Renal cortical epithelial cell (primary cell): ENCODE measurements at places on chromosomes 2 and 18. TPM values are rescaled to one million over a fixed set of nuclear protein-coding genes. Genes with fewer than 3 reads are reported as not detected.

The CFAP65 gene
- total RNA-seq = 0.65 TPM in 1 of 2 replicates, not detected in the other

DNA sequence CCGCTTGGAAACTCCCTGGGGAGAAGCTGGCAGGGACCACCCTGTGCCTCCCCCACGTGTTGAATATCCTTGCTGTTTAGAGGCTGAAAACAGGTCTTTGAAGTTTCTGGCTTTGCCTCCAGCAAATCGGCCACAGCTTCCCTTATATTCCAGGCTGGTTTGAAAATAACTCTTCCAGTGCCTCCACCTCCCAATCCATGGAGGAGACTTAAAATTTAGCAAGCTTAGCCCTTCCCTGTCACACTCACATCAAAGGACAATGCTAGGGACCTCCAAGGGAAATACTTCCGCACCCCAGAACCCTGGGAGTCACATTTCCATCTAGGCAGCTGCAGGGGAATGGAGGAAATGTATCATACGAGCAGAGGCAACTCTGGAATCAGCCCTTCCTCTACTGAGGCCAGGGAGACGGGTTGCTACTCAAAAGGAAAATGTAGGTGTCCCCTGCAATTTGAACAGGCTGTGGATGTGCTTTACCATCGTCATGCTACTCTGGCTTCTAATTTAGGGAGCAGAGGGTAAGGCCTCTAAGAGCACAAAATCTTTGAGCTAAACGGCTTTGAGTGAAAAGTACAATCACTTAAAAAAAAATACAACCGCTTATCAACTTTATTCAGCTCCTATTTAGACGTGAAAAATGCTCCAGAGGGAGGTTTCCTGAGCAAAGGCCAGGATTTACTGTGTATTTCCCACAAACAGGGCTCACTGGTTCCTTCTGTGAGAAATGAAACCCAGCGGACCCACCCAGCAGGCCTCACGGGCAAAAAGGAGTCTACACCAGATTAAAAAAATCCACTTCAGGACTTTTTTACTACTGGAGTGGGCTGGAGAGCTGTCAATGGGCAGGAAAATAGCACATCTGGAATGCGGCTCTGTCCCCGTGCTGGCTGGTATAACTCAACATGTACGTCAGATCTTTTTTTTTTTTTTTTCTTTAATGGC lies 49.4 kb upstream of the PKDCC start:
- no peak for DNase-seq

- peak; percentile 83 for DNase-seq
These were observed 14.8 kb downstream of the SP110 start for GRCh38 chr2:230205034-230205433.

The IL37 gene
- total RNA-seq = not detected in 2 replicates

- DNase-seq = no peak
These were observed 4.9 kb downstream of the DARS1 start for GRCh38 chr2:135980434-135981079.

GRCh38 chr2:140679752-140680151 lies 1451.1 kb downstream of the LRP1B start:
- no peak for DNase-seq

- DNase-seq = peak; percentile 68
These were observed 22.6 kb downstream of the THSD7B start for GRCh38 chr2:136787970-136788369.

The SLC5A7 gene
- total RNA-seq = not detected in 2 replicates

DNA sequence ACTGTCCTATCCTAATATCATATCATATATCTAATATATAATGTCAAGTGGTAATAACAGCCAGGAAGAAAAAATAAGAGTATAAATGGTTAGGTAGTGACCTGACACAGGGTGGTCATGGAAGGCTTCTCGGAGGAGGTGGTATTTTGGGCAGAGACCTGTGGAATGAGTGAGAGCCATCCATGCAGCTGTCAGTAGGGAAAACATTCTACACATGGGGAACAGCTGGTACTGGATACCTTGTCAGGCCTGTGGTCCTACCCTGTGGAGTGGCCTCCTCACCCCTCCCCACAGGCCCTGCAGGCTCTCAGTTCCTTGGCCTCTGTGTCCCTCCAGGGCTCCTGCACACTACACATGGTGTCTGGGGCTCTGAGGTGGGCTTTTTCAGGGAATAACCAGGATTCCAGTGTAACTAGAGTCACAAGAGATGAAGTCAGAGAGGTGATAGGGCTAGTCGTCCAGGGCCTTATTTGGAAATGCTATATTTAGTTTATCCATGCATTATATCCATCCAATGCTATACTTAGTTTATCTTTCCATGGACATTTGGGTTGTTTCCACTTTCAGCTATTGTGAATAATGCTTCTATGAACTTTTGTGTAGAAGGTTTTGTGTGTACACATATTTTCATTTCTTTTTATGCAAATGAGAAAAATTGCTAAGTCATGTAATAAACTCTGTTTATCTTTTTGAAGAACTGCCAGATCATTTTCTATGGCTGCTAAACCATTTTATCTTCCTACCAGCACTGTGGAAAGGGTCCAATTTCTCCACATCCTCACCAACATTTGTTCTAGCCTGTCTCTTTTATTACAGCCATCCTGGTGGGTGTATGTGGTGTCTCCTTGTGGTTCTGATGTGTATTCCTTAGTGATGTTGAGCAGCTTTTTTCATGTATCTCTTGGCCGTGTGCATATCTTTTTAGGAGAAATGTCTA lies 75.6 kb downstream of the TPGS2 start:
- DNase-seq = no peak

The SP9 gene
- not detected in 2 replicates for total RNA-seq

The C18orf54 gene
- total RNA-seq = 4.3 and 10.6 TPM in 2 replicates

GRCh38 chr2:136386046-136386445 lies 268.1 kb upstream of the CXCR4 start:
- DNase-seq = no peak

GRCh38 chr2:195562570-195563566 lies 94.2 kb upstream of the SLC39A10 start:
- no peak for DNase-seq

DNA sequence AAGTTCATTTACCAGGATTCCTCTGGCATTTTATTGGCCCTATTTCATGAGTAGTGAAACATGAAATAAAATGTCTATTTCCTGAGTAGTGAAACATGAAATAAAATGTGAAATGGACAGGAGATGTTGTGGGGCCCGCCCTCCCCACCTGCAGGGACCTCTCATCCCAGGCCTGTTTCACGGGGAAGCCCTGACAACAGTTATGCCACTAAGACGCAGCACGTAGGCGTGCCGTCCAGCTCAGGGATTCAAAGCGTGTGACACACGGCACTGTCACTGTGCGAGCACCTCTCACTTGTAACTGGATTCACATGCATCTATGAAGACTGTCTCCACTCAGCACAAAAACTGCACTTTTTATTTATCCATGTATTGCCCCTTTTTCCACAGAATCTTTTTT lies 83.4 kb upstream of the SNTG2 start:
- DNase-seq = no peak

DNA sequence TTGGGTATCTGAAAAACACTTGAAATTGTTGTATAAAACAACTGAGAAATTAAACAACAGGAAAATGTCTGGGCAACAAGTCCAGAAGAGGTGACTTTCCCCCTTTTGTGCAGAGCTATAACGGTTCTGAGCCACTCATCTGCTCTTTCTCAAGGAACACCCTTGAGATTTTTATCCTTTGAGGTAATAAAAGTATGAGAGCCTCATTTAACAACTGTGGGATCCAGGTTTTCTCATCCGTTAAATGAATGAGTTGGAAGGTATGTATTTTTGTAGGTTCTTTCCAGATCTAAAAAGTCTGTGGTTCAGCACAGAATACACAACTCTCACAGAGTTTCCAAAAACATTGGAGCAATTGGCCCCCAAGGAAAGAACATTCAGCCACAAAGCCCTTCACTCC lies 93.0 kb downstream of the ANKRD44 start:
- DNase-seq = no peak

- DNase-seq = no peak
These were observed 256.0 kb upstream of the SETBP1 start for GRCh38 chr18:44424645-44425035.

DNA sequence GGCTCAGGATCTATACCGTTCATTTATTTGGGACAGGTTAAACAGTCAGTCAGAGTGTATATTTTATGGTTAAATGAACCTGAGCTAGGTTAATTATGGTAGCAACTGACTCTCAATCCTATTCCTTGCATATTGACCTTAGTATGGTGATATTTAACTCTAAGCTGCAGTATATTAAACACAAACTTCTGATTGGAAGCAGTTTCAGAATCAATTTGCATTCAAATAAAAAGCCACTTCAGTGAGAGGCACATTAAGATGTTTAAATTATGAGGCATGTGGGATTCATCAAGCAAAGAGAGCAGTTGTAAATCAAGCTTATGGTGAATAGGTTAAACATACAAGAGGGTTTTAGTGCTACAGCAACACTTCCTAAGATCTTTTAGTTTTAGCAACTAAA lies 40.4 kb downstream of the FRZB start:
- no peak for DNase-seq

DNA sequence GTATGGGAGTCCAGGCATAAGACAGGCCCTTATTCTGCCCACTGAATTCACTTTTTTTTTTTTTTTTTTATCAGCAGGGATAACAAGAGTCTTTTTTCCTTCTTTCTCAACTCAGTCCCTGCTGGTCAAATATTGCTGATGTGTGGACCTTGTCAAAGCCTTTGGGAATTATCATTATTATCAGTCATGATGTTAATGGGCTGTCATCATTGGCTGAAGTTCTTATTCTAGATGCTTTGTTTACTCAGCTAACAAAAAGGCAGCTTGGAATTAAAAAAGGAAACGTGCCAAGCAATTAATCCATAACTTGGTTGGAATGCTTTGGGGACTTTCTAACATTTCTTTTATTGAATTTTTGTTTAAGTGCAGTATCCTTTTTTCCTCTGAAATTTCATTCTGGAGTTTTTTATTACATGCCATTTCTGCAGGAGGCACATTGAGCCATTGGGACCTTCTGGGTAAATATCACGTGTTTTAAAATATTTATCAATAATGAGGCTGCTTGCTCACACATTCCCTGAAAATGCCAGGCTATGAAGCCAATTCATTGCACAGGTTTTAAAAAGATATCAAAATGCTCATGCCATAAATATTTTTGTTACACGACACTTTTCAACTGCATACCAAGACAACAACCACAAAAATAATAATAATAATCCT lies 246.3 kb downstream of the TXNL1 start:
- DNase-seq = no peak

DNA sequence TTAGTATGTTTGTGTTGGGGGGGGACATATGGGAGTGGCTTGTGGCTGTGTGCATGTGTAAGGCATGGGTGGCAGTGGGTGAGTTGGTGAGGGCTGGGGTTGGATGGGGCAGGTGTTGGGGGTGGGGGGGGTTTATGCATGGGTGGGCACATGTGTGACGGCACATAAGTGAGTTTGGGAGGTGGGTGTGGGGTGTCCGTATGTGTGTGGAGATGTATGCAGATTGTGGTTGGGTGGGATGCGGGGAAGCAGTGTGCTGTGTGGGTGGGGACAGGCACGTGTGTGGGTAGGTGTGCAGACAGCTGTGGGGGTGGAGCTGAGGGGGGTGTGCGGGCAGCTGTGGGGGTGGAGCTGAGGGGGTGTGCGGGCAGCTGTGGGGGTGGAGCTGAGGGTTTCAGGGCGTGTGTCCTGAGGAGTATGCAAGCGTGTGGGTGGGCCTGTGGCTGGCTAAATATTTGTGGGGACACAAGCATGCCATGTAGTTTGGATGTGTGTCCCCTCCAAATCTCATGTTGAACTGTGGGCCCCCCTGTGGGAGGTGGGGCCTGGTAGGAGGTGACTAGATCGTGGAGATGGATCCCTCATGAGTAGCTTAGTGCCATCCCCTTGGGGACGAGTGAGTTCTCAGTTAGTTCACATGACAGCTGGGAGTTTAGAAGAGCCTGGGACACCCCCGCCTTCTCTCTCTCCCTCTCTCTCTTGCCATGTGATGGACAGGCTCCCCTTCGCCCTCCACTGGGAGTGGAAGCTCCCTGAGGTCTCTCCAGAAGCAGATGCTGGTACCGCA lies 59.4 kb downstream of the ANKMY1 start:
- DNase-seq = no peak

GRCh38 chr2:117935456-117935855 lies 78.4 kb downstream of the CCDC93 start:
- no peak for DNase-seq

The SERPINB10 gene
- not detected in 2 replicates for total RNA-seq

DNA sequence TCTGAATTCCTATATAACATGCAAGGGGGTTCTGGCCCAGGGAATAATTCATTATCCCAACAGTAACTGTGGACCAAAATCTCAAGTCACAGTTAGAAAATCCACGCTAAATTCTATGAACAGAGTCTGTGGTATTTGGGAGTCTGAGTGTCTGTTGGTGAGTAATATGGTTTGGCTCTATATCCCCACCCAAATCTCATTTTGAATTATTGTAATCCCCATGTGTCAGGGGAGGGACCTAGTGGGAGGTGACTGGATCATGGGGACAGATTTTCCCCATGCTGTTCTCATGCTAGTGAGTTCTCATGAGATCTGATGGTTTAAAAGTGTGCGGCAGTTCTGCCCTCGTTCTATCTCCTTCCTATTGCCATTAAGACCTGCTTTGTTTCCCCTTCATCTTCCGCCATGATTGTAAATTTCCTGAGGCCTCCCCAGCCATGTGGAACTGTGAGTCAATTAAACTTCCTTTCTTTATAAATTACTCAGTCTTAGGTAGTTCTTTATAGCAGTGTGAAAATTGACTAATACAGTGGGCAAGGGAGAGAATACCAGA lies 68.3 kb downstream of the NBAS start:
- no peak for DNase-seq

The CCL20 gene
- 1.4 and 204 TPM in 2 replicates for total RNA-seq

DNA sequence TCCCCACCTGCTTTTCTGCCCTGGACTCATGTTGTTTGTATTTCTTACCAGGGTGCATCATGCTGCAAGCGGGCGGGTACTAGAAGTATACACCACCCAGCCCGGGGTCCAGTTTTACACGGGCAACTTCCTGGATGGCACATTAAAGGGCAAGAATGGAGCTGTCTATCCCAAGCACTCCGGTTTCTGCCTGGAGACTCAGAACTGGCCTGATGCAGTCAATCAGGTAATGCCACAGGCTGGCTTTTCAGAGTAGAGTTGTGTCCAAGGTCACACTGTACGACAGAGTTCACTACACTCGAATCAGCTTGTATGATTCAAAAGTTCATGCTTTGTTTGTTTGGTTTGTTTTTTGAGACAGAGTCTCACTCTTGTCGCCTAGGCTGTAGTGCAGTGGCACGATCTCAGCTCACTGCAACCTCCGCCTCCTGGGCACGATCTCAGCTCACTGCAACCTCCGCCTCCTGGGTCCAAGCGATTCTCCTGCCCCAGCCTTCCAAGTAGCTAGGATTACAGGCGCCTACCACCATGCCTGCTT lies 19.4 kb downstream of the SRSF7 start:
- no peak for DNase-seq

DNA sequence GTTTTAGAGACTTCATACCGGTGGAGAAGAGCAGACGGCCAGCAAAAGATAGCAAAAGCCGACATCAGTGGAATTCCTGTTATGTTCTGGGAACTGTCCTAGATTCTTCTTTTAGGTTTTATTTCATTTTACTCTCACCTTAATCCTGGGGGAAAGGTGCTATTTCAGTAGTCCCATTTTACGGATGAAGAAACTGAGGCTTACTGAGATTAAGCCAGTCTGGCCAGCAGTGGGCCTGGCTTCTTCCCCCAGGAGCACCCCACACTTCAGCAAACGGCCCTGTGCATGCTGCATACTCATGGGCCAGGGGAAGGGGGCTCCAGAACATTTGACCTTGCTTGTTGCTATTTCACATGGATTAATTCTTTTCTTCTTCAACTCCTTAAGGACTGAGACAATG lies 56.7 kb downstream of the NTSR2 start:
- no peak for DNase-seq
